ENCODE measurements at places on chromosomes 7 and 10.

- DNase-seq: no peak
Observed at GRCh38 chr7:121062671-121063279, 74.3 kb downstream of the CPED1 start.

DNA sequence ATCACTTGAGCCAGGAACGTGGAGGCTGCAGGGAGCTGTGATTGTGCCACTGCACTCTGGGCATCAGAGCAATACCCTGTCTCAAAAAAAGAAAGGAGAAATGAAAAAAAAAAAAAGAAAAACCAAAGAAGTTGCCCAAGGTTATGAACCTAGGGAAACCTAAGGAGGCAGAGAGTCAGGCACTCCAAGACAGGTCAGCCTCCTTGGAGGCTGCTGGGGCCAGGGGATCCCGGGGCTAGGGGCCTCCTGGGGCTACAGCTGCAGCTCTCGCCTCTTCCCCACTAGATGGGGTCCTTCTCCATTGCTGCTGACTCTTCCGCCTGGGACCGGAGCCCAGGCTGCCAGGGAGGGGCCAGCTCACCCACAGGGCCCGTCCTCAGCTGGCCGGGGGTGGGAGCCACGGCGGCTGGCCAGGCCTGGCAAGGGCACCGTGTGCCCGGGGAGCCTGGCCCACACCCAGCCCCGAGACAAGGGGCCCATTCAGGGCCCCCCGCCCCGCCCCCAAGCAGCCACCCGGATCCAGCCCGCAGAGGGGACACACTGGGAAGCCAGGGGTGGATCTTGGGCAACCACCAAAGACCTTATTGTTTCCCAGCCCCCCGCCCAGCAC lies 1.7 kb upstream of the SPACDR start:
- DNase-seq: no peak

- no peak for DNase-seq
Observed at GRCh38 chr10:88553116-88553752, 29.9 kb downstream of the RNLS start.

DNA sequence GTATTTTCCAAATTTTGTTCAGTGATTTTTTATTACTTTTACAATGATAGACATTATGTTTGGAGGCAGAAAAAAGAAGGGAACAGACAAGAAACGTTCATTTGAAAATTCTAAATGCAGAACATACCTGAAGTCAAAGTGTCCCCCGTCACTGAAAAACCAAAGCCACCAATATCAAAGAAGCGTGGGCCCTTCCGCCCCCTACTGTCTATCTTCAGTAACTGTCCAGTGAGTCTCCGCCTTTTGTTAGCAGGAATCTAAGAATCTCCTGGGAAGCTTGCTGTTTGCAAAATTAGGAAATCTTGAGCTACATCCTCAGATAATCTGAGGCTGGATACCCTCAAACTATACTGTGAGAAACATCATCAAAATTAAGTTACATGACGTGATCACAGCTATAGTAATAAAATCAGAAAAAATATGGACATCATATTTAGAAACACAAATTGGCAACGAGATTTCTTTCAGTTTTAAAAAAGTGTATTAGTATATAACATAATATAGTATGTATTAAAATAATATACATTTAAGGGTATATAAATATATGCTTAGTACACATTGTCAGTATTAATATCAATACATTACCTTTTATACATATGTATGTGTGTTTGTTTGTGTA lies 169.3 kb upstream of the AKR1E2 start:
- peak; percentile 6 for DNase-seq

DNA sequence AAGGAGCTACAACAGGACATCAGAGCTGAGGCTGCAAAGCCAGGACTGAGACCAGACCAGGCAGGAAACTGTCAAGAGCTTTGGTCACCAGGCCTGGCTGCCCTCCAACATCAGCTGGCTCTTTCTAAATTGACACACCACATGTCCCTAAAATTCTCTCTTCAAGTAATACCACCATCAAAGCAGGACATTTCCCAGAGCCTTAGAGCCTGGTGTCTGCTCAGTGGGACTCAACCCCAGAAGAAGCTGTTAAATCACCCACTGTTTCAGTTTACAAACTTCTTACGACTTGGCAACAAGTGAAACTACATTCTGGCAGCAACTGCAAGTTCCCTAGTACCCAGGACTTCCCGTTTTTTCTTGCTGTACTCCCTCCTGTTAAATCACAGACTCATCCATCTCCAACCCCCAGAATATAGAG lies 3.8 kb upstream of the IL6 start:
- DNase-seq: no peak

GRCh38 chr10:3028441-3028840 lies 38.9 kb upstream of the PFKP start:
- DNase-seq: no peak

DNA sequence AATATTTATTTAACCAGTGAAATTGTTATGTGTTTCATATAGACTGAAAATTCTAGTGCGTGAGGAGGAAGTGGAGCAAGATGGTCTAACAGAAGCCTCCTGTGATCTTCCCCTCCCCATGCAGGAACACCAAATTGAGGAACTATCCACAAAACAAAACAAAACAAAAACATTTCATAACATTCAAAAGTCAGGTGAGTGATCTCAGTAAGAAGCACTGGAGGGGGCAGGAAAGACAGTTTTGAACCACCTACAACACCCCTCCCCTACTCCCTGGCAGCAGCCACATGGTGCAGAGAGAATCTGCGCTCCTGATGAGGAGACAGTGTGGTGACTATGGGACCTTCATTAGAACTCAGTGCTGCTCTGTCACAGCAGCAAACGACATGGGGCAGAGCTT lies 221.9 kb upstream of the SEMA3C start:
- no peak for DNase-seq

- no peak for DNase-seq
Observed at GRCh38 chr10:116631871-116632295, 11.1 kb downstream of the PNLIPRP2 start.

- no peak for DNase-seq
Observed at GRCh38 chr7:155363852-155364600, 66.3 kb downstream of the INSIG1 start.

- DNase-seq: no peak
Observed at GRCh38 chr7:151435103-151435916, 4.6 kb downstream of the CRYGN start.

- no peak for DNase-seq
Observed at GRCh38 chr7:105462765-105463420, 59.2 kb downstream of the PUS7 start.

DNA sequence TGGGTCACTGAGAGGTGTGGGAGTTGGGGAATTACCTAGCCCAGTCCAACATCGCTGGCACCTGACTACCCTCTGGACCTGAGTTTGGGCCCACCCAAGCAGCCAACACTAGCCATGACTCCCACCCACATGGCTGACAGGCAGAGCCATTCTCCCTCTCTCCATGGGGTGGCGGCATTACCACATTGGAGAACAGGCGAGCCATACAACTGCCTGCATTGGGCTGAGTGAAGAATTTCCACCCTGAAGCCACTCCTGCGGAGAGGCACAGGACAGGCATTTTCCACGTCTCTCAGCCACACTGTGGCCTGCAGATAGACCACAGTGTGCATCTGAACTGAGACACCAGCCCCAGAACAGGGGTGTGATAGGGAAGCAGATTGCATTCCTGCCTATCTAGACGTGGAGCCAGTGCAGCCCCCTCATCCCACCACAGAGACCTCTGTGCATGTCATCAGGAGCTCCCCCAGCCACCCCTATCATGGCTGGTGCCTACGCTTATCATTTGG lies 58.2 kb upstream of the ANTXRL start:
- DNase-seq: peak; percentile 32

- no peak for DNase-seq
Observed at GRCh38 chr7:1603346-1604225, 33.8 kb upstream of the PSMG3 start.

- no peak for DNase-seq
Observed at GRCh38 chr7:32616625-32617024, 121.3 kb downstream of the AVL9 start.

- DNase-seq: no peak
Observed at GRCh38 chr7:81501220-81501619, 268.6 kb downstream of the HGF start.

GRCh38 chr10:5530846-5531557 lies 6.2 kb downstream of the CALML3 start:
- no peak for DNase-seq

DNA sequence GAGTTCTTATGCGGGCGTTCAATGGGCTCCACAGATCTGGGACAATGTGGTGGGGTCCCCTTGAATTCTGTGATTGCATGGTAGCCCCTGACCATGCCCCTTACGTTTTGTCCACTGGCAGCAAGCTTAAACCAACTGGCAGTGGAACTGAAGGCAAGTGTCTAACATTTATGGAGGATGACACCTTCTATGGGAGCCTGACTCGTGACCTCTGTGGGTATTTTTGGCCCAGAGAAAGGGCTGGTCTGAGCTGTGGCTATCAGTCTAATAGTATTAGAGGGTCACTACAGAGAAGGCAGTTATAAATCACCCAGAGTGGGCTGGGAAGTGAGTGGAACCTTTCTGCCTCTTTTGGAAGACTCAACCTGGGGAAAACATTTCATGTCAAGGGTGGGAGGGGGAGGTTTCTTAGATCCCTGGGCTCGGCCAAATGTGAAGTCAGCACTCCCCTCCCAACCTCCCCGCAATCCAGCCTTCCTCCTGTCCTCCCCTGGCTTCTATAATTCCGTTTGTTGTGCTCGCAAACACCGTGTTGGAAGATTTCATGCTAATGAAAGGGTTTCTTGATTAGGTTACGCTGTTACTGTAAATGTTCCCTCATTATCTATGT lies 322.7 kb downstream of the RPS24 start:
- DNase-seq: no peak

DNA sequence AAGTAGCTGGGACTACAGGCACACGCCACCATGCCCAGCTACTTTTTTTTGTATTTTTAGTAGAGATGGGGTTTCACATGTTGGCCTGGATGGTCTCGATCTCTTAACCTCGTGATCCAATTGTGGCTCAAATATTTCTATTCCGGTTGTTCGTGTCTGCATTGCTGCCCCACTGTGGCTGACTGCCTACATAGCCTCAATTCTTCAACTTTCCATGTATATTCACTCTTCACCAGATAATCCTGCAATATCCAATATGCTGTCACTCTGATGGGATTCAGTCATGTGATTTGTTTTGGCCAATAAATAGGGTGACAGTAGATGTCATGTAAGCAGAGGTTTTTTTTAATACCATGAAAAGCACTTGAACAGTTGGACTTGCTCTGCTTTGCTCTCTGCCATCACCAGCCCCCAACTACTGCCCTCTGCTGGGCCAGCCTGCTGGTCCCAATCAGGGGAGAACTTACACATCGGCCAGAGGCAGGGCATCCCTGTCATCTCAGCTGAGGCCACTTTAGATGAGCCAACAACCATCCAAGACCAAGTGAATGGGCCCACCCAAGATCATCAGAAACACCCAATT lies 56.7 kb downstream of the NSUN6 start:
- DNase-seq: no peak

GRCh38 chr7:80372415-80372814 lies 139.4 kb downstream of the GNAT3 start:
- DNase-seq: no peak

- no peak for DNase-seq
Observed at GRCh38 chr7:24313777-24314176, 29.8 kb downstream of the NPY start.

DNA sequence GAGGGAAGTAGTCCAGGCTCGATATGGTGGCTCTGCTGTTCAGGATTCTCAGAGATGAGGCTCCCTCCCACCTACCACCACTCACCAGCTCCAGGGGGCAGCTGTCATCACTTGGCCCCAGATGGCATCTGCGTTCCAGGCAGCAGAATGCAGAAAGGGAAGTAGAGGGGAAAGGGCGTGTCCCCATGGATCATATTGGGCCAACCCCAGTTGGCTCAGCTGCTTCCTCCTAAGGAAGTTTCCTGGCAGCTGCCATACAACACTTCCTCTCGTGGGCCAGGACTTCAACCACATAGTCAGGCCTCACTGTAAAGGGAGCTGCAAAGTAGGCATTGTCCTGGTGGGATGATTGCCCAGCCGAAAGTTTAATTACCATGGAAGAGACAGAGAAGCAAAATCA lies 1.6 kb upstream of the TEX36 start:
- no peak for DNase-seq

DNA sequence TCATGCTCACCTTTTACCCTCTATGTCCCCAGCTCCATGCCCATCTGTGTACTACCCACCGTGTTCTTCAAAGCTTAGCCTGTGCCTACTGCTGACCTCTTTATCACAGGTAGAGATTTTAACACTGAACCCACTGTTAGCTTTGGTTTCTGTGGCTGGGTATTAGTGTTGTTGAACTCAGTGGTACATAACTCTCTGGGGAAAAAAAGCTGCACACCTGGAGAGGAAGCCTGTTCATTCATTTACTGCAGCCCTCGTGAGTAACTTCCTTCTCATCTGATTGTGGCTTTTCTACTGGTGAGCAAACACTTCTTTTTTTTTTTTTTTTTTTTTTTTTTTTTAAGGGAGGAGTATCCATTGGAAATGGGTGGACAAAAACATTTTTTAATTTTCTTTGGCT lies 326.3 kb downstream of the CCSER2 start:
- no peak for DNase-seq

DNA sequence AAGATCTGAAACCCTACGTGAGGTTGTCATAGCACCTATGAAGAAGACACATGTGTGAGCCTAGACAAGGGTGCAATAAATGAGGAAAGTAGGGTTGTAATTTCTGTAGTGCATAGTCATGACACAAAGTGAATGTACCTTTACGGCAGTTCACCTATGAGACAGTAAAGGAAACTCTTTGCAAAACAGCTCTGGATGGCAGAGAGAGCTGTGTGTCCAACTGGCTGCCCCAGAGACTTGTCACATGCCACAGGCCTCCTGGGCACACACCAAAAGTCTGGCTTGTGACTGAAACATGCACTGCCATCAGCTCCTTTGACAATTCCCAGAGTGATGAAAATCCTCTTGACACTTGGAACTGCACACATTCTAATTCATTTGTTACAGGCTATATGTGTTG lies 90.7 kb upstream of the NAMPT start:
- DNase-seq: no peak

- DNase-seq: no peak
Observed at GRCh38 chr7:37344886-37345579, 103.6 kb downstream of the ELMO1 start.

DNA sequence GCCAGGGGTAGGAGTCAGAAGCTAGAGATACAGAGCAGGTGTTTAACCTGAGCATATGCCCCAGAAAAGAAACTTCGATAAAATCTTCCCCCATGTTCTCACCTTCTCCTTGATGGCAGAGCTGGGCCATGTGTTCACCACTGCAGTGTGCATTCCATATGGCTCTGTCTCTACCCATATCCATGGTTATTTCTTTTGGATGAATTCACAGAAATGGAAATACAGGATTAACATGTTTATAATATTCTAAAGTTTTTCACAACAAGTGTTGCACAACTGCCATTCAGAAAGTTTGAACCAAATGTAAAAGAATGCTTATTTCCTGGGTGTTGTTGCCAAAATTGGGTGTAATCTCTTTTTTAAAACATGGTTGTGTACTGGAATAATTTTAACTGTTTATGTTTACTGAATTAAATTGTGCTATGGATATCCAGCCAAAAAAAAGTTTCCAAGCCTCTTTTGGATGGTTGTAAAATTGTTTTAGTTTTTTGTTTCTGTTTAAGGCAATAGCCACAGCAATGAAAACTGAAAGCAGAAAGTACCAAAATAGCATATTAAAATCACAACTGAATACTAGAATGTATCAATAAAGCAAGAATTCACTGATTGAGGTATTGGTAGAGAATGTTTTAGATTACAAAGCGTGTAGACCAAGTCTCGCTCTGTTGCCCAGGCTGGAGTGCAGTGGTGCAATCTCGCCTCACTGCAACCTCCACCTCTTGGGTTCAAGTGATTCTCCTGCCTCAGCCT lies 19.9 kb upstream of the CCNY start:
- no peak for DNase-seq

Data from stimulated activated CD8-positive, alpha-beta memory T cell treated with anti-CD3 and anti-CD28 coated beads, Interleukin-4, amount 100 ng/mL, for 4 hours (primary cell).